ENCODE measurements at places on chromosomes 2 and 18.

DNA sequence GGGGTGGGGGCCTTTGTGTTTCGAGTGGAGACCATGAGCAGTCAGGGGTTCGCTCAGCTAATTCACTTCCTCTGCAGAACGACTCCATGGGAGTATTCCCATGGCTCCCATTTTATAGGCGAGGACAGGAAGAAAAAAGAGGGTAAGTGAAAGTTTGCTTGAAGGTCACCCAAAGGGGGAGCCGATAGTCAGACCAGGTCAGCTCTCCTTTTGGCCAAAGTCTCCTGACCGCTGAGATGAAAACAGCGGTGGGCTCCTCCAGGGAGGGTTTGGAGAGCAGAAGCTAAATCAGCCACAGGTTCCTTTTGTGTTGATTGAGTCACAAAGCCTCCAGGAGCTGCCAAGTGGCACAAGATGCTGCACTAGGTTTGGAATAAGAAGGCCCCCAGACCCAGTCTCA, 34.1 kb upstream of the CTAGE1 start:
- no peak for DNase-seq

DNA sequence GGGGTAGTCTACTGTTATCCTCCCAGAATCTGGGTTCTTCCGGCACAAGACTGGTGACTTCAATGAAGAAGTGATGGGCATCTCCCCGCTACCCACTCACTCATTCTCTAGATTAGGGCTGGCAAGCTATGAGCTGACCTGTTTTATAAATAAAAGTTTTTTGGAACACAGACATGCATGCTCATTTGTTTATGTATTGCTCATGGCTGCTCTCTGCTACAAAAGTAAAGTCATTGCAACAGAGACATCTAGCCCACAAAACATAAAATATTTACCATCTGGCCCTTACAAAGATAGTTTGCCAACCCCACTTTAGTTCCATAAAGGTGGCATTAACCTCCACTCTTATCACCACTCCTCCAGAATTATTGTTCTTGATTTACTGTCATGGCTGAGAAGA, 39.1 kb upstream of the SPATS2L start:
- no peak for DNase-seq

GRCh38 chr2:134109725-134110124, 144.1 kb upstream of the MGAT5 start:
- DNase-seq: no peak

- DNase-seq: no peak
Measured at GRCh38 chr18:26956863-26957262, 91.4 kb upstream of the AQP4 start.

DNA sequence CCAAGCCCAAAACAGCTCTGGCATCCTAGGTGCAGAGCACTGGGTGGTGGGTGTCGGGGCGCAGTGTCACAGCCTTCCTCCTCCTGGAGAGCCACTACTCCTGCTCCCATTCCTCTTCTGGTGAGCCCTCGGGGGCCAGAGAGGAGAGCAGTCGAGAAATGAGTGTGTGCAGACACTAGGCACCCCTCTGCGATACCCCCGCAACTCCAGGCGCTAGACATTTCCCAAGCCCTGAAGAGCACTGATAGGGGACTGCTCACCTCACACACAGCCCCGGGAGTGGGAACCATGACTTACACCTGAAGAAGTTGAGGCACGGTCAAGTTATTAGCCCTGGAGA, 54.2 kb downstream of the FAM168B start:
- DNase-seq: no peak

GRCh38 chr2:119574864-119575263, 30.6 kb downstream of the CFAP221 start:
- DNase-seq: no peak

DNA sequence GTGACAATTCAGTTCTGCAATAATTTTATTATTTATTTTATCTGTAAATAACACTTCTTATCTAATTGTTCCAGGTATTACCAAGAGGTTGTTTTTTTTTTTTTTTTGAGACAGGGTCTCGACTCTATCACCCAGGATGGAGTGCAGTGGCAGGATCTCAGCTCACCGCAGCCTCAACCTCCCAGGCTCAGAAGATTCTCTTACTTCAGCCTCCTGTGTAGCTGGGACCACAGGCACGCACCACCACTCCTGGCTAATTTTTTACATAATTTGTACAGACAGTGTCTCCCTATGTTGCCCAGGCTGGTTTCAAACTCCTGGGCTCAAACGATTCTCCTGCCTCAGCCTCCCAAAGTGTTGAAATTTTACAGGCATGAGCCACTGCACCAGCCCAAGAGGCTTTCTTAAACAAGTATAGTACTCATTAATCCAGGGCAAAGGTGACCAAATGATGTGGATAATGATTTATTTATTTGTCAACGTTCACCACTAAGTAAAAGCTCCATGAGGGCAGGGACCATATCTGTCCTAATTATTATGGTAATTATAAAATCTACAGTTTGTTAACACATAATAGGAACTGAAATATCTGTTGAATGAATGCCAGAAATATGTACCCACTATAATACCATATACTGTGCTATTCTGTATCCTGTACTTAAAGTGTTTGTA, 12.0 kb downstream of the STK17B start:
- DNase-seq: no peak
